HuH-7 (cell line): ENCODE measurements at places on chromosomes 2 and 18.
A peak's percentile ranks its signal among the peaks of the same experiment; 100 is the strongest.

DNA sequence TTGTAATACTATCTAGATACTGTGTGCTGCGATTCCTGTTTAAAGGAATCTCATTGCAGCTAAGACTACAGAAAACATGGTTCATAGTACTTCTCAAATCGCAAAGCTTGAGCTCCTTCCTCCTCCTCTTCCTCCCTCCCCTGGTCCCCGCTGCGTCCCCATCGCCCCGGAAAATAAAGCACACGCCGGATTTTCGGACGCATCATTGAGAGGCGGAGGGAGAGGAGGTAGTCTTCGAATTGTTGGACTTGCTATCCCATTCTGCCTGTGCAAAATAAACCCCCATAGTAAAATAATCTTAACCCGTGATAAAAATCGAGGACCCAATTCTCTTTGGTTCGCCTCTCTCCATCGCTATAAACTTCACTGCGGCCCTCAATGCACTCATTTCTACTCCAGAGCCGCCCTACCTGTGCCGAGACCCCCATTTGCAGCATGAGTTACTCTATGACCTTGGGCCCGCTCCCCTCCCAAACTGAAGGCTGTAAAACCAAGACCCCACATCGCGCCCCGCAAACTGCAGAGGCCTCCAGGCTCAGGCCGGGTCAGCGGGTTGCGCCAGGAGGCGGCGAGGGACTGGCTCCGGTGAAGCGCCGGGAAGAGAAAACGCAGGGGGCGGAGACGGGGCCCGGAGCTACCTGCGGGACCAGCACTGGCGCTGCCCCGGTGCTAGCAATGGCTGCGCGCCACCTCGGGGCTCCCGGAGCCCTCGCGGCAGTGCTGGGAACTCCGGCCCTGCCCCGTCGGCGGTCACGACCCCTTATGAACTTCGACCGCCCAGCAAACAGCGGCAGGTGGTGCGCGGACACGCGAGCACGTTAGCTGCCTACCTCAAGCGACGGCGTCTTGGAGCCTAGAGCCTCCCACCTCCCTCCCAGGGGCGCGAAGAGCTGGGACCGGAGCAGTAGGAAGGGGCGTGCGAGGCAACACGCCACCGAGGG, 649 bp downstream of the ESCO1 start:
- peak; percentile 74 for DNase-seq

GRCh38 chr2:42984617-42985016, 192.2 kb upstream of the HAAO start:
- no peak for DNase-seq

- DNase-seq: no peak
Measured at GRCh38 chr2:86035376-86035882, 70.3 kb downstream of the POLR1A start.

GRCh38 chr2:238159661-238160205, 963 bp downstream of the ERFE start:
- no peak for DNase-seq

- DNase-seq: no peak
Measured at GRCh38 chr18:79873449-79874110, 75.8 kb downstream of the KCNG2 start.

DNA sequence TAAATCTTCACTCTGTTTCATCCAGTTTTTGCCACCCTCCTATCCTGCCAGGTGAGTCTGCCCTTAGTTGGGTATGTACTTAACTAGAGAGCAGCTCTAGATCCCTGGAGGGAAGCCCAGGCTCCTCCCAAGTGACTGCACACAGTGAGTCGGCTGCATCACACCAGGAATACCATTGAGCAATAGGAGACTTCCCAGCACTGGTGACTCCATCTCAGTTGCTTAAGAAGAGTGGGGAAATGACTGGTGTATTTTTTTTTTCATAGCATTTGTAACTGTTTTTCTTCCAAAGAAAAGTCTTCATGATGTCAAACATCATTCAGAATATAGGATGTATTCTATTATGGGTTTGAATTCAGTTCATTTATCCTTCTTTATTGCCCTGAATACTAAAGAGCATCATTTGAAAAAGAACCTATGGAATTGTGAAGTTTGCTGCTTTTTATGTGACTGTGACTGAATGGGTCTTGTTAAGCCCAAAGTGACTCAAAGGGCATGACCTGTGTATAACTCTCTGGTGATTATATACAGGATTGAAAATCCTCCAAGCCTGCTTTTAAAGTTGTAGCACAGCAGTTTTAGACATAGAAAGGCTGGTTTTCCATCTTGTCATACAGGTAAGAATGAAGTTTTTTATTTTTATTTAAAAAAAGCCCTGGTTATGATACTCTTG, 84.3 kb downstream of the MAP3K20 start:
- peak; percentile 63 for DNase-seq

DNA sequence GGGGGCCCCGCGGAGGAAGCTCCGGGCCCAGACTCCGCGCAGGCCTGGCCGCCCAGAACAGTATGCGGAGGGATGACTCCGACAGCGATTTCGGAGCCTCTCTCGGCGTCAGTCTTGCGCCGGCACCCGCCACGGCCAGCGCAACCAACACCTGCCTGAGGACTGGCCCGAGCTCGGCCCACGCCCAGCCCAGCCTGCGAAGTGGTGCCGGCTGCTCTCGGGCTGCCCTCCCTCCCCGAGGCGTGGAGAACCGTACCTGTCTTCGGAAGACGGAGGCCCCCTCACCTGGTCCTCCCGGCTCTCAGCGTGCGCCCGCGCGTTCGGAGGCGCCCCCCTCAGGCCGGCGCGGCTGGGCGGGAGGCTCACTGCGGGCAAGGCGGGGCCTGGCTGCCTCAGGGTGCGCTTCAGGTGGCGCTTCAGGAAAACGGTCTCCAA, at the start of gene M1AP:
TSS of gene M1AP (minus strand) at position 322 of the 435 bp plus-strand sequence. CDS start 8,055 bp downstream, outside the sequence.
- peak; percentile 35 for DNase-seq
